IMR-90 (cell line): ENCODE measurements at places on chromosomes 7 and 10. TPM values are rescaled to one million over a fixed set of nuclear protein-coding genes. Genes with fewer than 3 reads are reported as not detected.
A peak's percentile ranks its signal among the peaks of the same experiment; 100 is the strongest.

- no peak for DNase-seq
Measured at GRCh38 chr10:106158241-106158640, 1006.3 kb downstream of the SORCS1 start.

GRCh38 chr10:61842755-61843497 lies 58.6 kb upstream of the ARID5B start:
- DNase-seq, result peak; percentile 77

- no peak for DNase-seq
Measured at GRCh38 chr10:75103881-75104686, 7.4 kb upstream of the SAMD8 start.

DNA sequence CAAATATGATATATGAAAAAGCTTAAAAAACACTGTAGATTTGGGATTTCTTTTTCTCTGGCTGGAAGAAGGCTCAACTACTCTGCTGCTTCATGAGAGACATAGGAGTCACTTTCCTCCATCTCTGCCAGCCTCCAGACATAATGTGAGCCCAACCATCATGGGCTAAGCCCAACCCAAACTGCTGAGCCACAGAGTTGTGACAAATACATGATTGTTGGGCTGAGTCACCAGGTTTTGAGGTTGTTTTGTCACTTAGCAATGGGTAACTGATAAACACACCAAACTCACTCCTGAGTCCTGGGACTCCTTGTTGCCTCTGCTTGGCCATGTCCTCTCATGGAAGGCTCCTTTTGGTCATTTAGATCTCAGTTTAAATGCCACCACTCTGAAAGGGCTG lies 381.8 kb upstream of the FZD8 start:
- peak; percentile 79 for DNase-seq

DNA sequence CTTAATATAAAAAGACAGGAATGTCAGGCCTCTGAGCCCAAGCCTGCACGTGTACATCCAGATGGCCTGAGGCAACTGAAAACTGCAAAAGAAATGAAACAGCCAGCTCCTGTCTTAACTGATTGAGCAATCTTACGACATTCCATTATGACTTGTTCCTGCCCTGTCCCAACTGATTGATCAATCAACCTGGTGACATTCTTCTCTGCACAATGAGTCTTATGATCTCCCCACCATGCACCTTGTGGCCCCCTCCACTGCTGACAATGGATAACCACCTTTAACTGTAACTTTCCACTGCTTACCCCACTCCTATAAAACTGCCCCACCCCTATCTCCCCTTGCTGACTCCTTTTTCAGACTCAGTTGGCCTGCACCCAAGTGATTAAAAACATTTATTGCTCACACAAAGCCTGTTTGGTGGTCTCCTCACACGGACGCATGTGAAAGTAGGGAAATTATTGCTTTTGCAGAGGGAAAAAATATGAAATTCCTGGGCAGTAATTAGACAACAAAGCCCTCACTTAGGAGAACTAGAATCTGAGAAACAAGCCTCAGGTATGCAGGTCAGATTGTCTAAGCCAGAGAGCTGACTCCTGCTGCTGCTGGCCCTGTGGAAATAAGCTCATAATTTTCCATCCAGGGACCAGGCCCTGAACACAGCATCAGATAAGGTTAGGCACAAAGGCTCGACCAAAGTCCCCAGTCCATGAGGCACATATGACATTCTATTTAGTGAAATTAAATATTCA lies 5.3 kb downstream of the CYP3A7 start:
- no peak for DNase-seq

GRCh38 chr7:128701062-128701785 lies 29.1 kb downstream of the GARIN1A start:
- DNase-seq, result no peak

DNA sequence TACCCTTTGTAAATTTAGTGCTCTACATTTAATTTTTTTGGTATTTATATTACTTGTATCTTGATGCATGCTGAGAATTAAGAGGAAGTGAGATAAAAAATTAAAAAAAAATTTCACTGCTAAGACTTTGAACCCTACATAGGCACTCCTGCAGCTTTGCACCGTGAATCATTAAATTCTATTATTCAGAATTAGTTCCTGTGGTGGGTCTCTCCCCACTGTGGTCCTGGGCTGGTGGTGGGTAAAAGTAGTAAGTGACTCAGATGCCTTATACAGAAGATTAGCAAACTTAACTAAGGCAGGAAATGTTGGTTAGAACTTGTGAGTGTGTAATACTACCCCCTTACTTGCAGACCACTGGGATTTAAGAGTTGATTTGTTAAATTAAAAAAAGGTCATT lies 72.6 kb downstream of the AP3M1 start:
- DNase-seq, result peak; percentile 66

DNA sequence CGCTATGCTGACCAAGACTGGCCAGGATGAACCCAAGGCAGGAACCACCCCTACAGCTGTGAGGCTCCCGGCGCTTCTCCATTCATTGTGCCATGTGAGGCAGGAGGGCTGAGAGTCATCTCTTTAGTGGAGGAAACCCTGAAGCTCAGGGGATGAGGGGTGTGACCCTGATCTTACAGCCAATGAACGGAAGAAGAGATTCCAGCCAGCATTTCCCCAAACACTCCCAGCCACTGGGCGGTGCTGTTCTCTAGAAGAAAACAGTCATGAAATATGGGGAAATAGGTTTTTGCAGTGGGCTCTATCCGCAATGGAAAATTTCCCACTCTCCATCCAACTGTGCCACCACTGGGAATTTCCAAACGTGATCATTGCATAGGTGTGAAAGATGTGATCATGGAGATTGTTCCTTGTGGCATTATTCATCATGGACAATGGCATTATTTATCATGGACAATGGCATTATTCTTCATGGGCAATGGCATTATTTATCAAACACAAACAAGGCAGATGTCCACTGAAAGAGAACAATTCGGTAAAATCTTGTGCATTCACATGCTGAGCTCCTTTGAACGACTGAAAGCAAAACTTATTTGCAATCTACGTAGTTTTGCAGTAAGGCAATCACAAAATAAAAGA lies 14.0 kb upstream of the SLC18A2 start:
- DNase-seq, result no peak

DNA sequence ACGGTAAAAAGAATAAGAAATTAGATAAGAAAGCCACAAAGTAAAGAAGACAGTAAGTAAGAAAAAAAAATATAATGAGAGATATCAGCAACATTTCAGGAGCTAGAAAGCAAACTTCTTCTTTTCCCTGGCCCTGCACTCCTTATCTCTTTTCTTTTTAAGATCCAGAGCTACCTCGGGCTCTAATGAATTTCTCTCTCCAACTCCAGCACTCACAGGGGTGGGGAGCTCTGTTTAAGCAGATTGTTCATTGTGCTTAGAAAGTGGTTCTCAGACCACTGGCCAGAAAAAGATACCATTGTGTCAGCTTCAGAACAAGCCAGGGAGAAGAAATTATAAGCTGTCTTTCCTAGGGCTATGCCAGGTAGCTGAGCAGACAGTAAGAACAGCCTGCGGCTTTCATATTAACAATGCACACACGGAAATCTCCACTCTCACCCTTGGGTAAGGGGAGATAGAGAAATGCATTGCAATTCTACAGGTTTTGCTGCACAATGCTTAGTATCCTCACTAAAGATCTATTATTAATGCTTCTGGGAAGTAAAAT lies 19.3 kb downstream of the OR2F1 start:
- no peak for DNase-seq

DNA sequence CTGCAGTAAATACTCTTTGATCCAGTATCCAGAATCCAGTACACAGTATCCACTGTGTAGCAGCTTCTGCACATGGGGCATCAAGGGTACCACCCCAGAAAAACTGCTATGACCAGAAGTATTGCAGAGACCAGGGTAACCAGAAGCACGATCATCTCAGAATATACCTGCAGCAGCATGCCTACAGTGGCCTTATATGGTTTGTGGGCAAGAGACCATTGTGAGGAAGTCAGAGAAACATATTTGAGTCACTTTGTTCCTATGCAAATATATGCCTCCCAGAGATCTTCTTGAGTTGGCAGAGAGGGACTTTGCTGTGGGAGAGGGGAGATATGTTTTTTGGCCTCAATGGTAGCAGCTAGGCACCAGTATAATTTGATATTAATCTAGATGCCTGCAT lies 206.4 kb upstream of the LRRTM3 start:
- DNase-seq, result no peak

DNA sequence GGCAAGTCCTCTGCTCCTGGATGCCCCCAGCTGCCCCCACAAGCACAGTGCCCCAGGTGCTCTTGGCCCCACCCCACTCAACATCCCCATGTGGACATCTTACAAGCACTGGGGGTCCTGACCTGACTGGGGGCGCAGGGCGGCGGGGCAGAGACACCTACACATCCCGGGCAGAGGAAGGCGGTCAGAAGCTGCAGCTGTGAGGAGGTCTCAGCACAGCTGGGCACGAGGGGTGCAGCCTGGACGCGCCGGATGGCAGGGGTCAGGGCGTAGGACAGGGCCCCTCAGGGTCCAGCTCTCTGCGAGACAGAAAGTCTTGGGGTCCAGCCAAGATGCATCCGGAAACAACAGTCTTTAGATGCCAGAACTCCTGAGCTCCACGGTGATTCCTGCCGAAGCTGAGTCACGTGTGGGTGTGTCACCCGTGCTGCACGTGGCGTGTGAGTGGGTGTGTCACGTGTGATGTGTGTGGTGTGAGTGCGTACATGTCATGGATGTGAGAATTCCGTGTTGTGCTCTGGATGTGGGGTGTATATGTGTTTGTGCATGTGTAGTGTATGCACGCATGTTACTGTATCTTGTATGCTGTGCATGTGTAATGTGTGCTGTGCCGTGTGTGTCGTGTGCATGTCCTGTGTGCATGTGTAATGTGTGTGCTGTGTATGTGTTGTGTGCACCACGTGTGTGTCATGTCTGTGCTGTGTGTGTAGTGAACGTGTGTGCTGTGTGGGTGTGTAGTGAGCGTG lies 5.1 kb downstream of the VENTX start:
- DNase-seq, result peak; percentile 56

- DNase-seq, result no peak
Measured at GRCh38 chr7:150897502-150898474, 45.5 kb downstream of the AOC1 start.

DNA sequence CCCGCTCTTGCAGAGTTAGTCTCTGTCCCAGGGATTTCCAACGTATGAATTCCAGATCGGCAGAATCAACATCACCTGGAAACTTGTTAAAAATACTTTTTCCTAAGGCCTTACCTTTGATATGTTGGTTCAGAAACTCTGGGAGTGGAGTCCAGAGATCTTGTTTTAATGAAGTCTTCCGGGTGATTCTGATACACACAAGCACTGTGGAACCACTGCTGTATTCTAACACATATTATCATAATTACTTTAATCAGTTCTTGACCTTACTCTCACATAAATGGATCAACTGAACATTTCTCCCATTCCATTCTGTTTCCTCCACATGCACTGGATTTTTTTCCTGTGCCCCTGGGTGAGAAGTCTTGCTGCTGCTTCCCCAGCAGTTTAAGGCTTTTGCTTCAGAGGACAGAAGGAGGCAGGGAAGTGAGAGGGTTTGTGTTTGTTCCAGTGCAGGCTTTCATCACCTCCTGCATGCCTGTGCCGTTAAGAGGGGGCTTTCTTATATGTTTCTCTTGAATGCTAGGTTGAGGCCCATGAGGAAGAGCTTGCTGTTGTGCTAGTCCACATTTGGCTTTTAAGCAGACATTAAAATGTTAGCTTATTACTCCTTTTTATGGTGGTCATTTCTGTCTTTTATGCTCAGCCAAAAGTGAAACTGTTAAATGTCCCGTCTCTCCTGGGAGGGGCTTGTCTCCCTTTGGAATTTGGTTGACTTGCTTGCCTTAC lies 32.4 kb downstream of the CCSER2 start:
- peak; percentile 34 for DNase-seq

DNA sequence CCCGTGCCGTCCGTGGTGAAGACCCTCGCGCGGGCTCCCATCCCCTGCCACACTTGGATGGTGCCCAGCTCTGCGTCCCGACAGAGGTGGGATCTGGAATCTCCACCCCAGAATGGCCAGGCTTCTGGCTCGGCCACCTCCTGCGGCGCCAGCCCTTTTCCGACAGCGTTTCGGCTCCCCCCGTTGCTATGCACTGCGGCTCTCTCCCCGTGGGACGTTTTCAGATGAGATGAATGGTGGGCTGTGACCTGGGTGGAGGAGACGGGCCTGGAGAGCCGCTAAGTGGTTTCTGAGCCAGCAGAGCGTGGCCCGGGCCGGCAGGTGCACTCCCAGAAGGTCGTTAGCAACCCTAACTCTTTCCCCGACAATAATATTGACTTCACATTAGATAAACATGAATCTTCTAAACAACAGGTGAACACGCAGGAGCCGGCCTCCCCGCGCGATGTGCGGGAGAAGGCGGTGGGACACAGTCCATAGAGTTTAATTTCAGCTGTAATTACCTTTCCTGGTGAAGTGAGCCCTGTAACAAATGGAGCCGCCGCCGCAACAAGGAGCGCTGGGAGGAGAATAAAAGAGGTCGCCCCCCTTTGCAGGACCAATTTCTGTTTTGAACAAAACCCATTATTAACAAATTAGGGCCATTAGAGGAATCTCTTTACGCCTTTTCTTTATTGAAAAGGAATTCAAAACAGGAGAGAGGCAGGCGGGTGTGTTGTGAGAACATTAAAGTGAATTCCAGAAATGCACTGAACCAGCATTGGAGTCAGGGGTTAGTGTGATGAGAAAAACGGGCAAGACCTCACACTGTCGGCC lies 294.3 kb upstream of the PFKP start:
- DNase-seq, result no peak

DNA sequence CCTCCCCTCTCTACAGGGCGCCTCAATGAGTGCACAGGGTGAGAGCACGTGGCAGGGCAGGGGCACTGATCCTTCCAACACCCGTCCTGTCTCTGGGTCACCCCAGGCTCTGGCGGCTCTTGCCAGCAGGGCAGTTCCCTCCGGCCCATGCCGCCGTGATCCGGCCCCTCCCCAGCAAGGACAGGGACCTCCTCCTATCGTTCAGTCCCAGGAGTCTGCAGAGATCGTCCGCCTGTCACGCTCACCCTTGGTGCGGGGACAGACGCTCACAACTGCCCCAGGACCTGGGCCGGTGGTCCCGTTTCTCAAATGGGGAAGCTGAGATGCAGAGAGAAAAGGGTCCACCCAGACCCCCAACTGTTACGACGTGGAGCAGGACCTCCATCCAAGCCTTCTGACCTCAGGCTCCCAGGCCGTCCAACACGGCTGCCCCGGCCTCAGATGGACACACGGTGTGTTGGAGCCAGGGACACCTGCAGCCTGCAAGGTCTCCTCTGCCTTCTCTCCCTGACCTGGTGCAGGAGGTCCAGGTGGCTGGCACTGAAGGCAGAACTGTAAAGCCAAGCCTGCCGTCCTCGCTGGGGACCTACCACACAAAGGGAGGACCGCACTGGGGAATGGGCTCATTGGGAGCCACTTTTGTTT lies 248.9 kb downstream of the ELFN1 start:
- DNase-seq, result no peak

- DNase-seq, result peak; percentile 44
Measured at GRCh38 chr10:119235356-119235755, 28.0 kb downstream of the GRK5 start.

- no peak for DNase-seq
Measured at GRCh38 chr7:42606193-42606905, 305.5 kb downstream of the C7orf25 start.

Gene CNPY1
- total RNA-seq, result not detected in 2 replicates

Gene PRF1
- not detected in 2 replicates for total RNA-seq

Gene OR2AE1
- total RNA-seq, result 0.18 TPM in 1 of 2 replicates, not detected in the other
